ENCODE measurements at places on chromosomes 6 and 20. TPM values are rescaled to one million over a fixed set of nuclear protein-coding genes. Genes with fewer than 3 reads are reported as not detected.

PRL gene
- not detected for total RNA-seq

LTB gene
- total RNA-seq, result not detected

TINAG gene
- total RNA-seq, result not detected

TRMT11 gene
- 51.4 TPM for total RNA-seq

CLVS2 gene
- total RNA-seq, result 0.12 TPM

CCDC170 gene
- 1.6 TPM for total RNA-seq

ANGPT4 gene
- not detected for total RNA-seq

F13A1 gene
- under 0.01 TPM for total RNA-seq

ARG1 gene
- not detected for total RNA-seq

DOK5 gene
- 14.6 TPM for total RNA-seq

NKX2-2 gene
- total RNA-seq, result not detected

PCSK2 gene
- not detected for total RNA-seq

OR2H2 gene
- total RNA-seq, result not detected

CD109 gene
- 44.8 TPM for total RNA-seq

All from uterine smooth muscle cell (primary cell).